Heart right ventricle (tissue), 16 donors: ENCODE measurements at places on chromosomes 6 and 20. TPM values are rescaled to one million over a fixed set of nuclear protein-coding genes. Genes with fewer than 3 reads are reported as not detected.
A peak's percentile ranks its signal among the peaks of the same experiment; 100 is the strongest.

Gene SLC32A1
- not detected for total RNA-seq

Gene COL19A1
- 2.3 TPM for total RNA-seq

DNA sequence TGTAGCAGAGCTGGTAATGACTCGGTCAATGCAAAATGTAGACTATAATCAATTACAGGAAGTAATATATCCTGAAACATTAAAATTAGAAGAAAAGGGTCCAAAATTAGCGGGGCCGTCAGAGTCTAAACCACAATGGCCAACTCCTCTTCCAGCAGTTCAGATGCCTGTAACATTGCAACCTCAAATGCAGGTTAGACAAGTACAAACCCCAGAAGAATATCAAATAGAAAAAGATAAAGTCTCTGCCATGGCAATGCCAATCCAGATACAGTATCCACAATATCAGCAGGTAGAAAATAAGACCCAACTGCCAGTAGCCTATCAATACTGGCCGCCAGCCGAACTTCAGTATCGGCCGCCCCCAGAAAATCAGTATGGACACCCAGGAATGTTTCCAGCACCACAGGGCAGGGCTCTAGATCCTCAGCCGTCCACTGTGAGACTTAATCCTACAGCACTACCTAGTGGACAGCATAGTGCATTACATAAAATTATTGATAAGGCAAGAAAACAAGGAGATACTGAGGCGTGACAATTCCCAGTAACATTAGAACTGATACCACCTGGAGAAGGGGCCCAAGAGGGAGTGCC is 158.4 kb downstream of the GPX5 start:
- no peak overlapping the region for H3K4me3 ChIP-seq
- no peak for DNase-seq
- peaks cover 78% of the 10 kb centered on the region for H3K27me3 ChIP-seq

GRCh38 chr20:17654649-17655285 is 27.3 kb downstream of the RRBP1 start:
- no peak for DNase-seq
- H3K4me1 ChIP-seq = peaks cover 46% of the 10 kb centered on the region
- H3K27me3 ChIP-seq = no peaks in the 10 kb centered on the region
- no peak overlapping the region for H3K27ac ChIP-seq

- peaks cover 24% of the 10 kb centered on the region for H3K27me3 ChIP-seq
- no peak overlapping the region for H3K4me3 ChIP-seq
- H3K4me1 ChIP-seq = no peaks in the 10 kb centered on the region
- DNase-seq = no peak
- no peak overlapping the region for H3K27ac ChIP-seq
- H3K36me3 ChIP-seq = no peaks in the 10 kb centered on the region
These were observed 18.2 kb upstream of the CCM2L start for GRCh38 chr20:31992086-31992485.

GRCh38 chr6:97394160-97394748 is 111.2 kb upstream of the MMS22L start:
- H3K27ac ChIP-seq = no peak overlapping the region
- DNase-seq = no peak
- H3K4me1 ChIP-seq = no peaks in the 10 kb centered on the region
- no peak overlapping the region for H3K4me3 ChIP-seq
- no peaks in the 10 kb centered on the region for H3K27me3 ChIP-seq
- H3K36me3 ChIP-seq = no peaks in the 10 kb centered on the region

GRCh38 chr6:43021270-43022047 is at the start of gene RRP36:
Gene RRP36, plus strand, starts transcription at chr6:43021623. Its CDS starts 32 bp downstream, at chr6:43021655.
- no peaks in the 10 kb centered on the region for H3K27me3 ChIP-seq
- H3K36me3 ChIP-seq = peaks cover under 1% of the 10 kb centered on the region
- H3K27ac ChIP-seq = peak within 1 kb of the TSS; percentile 97
- DNase-seq = peak; percentile 77

DNA sequence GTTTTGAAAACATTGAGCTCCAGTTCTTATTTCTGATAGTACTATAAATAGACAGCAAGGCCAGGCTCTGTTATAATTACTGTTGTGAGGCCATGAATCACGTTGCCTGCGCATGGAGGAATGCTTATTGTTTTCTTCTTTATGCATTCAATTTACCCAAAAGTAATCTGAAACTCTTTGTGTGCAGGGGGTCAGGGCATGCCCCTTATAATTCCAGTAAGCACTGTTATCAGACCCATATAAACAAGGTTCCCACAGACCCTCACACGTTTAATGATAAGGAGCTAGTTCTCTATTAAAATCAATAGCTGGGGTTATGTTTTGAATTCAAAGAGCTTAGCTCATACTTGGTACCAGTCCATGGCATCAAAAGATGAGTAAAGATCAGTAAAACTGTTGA is 174.8 kb upstream of the ARG1 start:
- H3K36me3 ChIP-seq = no peaks in the 10 kb centered on the region
- no peak overlapping the region for H3K4me3 ChIP-seq
- H3K27ac ChIP-seq = no peak overlapping the region
- no peaks in the 10 kb centered on the region for H3K4me1 ChIP-seq
- H3K27me3 ChIP-seq = no peaks in the 10 kb centered on the region
